ENCODE measurements at places on chromosomes 6 and 20. TPM values are rescaled to one million over a fixed set of nuclear protein-coding genes. Genes with fewer than 3 reads are reported as not detected.

Gene TRIM40
- total RNA-seq, result not detected

Gene THEMIS
- total RNA-seq, result not detected

Gene CEP85L
- 10.2 TPM for total RNA-seq

Gene AMD1
- 75.4 TPM for total RNA-seq

Gene OR2B6
- not detected for total RNA-seq

Gene ANKRD66
- not detected for total RNA-seq
